ENCODE measurements at places on chromosomes 1 and 21. TPM values are rescaled to one million over a fixed set of nuclear protein-coding genes. Genes with fewer than 3 reads are reported as not detected.

GRCh38 chr1:30604801-30605440 lies 118.5 kb downstream of the MATN1 start:
- DNase-seq, result no peak

DNA sequence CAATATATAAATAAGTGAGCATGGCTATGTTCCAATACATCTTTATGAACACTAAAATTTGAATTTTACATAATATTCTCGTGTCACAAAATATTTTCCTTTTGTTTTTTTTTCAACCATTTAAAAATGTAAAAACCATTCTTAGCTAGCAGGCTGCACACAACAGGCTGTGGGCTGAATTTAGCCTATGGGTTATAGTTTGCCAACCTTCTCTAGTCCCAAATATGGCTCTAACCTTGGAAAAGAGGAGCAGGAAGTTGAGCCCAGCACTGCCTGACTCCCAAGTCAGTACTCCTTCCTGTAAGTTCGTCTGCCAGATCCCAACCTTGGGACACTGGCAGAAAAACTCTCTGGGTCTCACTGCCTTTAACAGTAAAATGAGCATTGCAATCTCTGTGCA lies 13.4 kb downstream of the C1QB start:
- no peak for DNase-seq

DNA sequence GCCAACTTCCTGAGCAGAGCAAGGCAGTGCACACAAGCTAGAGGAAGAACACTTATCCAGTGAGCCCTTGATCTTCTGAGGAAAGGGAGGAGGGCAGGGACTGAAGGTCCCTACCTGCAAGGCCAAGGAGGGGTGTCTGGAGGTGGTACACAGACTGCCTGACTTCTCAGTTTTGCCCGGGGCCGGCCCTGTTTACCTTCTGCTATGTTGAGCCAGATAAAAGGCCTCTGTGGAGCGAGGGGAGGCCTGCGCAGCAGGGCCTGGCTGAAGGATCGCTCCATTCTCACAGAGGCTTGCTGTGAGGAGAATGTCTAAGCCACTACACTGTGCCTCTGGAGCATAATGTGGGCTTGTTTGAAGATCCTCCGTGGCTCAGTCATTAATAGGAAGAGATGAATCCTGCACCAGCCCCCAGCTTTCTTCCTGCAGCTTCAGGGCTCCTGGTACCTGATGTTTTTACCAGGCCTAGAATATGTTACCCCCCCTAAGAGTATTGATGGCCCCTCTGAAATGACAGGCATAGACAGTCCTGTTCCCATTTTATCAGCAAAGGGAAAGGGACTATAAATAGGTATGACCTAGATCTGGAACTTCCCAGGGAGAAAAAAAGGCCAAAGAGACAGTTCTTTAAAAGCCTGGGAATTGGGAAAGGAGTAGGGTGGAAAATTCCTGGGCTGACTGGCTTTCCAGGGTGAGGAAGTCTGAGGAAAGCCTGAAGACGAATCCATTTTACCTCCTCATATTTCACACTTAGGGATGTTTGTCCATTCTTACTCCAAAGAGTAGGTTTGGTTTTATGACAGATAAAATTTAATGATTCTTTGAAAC lies 4.7 kb downstream of the POGK start:
- DNase-seq, result no peak

GRCh38 chr1:59018860-59019259 lies 235.0 kb upstream of the JUN start:
- DNase-seq, result no peak

DNA sequence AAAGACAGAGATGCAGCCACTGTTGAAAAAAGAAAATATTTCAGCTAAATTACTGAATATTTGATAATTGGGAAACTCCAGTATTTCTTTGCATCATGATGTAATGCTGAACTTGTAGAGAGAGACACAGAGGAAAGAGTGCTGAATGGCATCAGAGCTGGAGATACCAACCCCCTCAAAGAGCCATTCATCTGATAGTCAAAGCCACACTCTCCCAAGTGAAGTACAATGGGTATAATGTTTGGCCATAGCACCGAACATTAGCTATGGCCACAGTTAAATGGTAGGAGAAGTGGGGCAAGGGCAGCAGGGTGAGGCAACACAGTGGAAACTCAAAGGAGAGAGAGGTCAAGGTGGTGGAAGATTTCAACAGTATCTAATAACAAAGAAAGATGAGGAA lies 107.5 kb upstream of the TNFSF4 start:
- no peak for DNase-seq

GRCh38 chr1:45913183-45913683 lies 109.8 kb downstream of the MAST2 start:
- no peak for DNase-seq

- DNase-seq, result peak; percentile 84
These were observed 28.5 kb downstream of the ECE1 start for GRCh38 chr1:21261551-21262292.

DNA sequence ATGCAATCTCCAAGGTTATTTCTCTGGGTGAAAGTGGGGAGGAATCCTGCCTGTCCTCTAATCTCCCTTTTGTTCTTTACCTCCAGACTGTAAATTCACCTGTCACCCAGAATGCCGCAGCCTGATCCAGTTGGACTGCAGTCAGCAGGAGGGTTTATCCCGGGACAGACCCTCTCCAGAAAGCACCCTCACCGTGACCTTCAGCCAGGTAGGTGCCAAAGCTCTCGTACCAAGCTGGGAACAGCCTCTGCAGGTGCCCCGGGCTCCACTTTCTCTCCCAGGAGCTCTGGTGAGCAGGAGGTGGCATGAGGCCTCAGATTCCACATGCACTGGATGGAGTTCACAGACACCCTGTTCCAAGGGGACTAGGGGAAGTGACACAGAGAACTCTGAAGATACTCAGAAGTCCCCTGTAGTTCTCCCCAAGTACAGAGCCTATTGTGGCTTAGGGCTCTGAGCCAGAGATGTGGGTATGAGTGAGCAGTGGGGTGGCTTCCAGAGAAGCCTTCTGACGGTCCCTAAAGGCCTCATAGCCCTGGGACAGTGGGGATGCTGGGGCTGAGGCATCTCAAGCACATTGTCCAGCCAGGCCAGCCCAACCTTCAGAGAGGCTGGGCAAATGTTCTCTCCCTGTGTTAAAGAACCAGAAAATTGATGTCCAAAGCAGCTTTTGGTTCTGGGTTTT lies 30.9 kb downstream of the RASSF5 start:
- no peak for DNase-seq

DNA sequence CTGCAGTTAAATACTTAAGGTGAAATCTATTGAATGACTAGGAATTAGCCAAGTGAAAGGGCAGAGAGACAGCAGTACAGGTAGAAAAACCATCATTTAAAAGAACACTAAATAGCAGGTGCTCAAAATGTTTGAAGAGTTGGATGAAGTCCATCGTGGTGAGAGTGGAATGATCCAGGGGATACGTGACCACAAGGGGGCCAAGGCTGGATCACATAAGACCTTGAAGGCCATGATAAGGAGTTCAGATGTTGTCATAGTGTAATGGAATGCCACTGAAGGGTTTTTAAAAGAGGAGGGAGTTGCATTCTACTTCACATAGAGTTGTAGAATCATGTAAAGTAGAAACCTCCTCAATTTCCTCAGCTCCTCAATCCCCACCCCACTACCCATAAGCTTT lies 34.8 kb upstream of the HOOK1 start:
- no peak for DNase-seq

DNA sequence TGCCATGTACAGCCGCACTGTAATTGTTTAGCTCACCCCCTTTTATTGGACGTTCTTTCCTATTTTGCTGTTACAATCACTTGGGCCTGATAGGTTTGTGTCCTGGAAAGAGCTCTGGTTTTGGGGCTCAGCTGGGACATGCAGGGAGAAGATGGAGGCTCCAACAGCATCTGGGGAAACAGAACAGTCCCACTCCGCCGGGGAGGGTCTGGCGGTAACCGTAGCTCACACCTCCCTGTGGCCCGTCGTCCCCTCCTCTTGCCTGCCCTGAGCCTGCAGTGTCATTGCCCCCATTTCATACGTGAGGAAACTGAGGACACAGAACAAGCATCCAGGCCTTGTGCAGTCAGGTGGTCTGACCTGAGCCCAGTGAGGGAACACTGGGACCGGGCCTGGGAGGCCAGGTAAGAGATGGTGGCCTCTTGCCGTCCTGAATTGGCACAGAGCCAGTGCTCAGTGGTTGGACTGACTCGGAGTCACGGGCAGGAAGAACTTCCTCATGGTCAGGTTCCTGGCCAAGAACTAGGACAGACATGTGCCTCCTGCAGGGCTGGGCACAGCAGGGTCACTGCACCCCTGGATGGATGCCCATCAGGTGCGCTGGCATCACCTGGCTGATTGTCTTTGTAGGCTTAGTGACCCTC lies 41.8 kb downstream of the S100B start:
- no peak for DNase-seq

- peak; percentile 37 for DNase-seq
These were observed 123.5 kb upstream of the NGF start for GRCh38 chr1:115461526-115461925.

GRCh38 chr1:162676087-162676486 lies 43.8 kb downstream of the DDR2 start:
- DNase-seq, result no peak

DNA sequence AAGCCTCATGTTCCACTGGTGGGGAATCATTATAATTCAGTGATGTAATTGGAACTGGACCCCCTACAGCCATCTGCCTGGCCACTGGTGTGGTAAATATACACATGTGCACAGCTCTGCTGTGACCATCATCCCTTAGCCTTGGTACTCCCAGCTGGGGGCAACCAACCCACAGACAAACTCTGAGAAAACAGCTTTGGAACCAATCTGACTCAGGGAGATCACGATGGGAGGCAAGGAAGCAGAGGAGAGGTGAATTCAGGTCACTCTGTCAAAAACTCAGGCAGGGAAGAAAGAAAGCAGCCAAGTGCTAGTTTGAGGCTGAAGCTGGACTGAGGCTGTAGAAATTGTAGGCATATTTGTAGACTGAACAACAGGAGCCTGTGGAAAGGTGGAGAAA lies 197.8 kb upstream of the GALNT2 start:
- DNase-seq, result no peak

GRCh38 chr1:25806418-25806817 lies 6.4 kb downstream of the SELENON start:
- DNase-seq, result no peak

DNA sequence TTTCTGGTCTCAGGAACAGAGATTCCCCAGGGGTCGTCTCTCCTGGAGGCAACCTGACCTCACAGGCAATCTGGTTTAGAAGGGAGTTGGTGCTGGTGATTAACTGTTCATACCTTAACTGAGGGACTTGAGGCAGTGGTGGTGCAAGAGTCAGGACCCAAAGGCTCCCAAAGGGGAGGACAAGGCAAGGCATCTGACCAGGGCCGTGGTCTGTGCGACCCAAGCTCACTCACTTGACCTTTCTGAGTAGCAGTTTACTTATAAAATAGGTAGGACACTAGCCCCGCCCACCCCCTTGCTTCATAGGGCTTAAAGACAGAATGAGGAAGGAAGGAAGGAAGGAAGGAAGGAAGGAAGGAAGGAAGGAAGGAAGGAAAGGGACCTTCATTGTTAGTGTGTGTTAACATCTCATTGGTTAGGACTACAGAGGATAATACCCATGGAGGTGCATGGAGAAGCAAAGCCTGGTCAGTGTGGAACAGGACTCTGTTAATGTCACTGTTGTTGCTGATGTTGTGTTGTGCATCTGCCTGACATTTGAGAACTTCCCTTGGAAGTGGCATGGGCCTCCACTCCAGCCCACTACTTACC lies 4.6 kb upstream of the KCNA2 start:
- DNase-seq, result no peak

DNA sequence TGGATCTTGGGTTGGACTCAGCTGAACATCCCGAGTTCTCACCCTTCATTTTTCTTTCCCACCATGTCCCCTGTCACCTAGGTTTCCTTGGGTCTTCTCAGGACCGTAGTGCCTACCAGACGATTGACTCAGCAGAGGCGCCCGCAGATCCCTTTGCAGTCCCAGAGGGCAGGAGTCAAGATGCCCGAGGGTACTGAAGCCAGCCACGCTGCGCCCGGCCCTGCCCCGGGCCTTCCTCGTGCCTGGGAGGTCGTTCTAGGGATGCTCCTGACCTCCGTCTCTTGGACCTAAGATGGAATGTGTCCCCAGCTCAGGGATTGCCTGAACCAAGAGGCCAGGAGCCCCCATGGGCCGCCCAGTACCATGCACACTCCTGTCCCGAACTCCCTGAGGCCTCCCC lies 12.0 kb upstream of the C1orf167 start:
- DNase-seq, result no peak

- DNase-seq, result no peak
These were observed 684.0 kb downstream of the PTPRU start for GRCh38 chr1:29920316-29920715.

GRCh38 chr1:33188572-33189275 lies 6.9 kb upstream of the TRIM62 start:
- DNase-seq, result peak; percentile 55

- peak; percentile 77 for DNase-seq
These were observed 83.7 kb downstream of the TNFSF18 start for GRCh38 chr1:172966844-172967540.

- no peak for DNase-seq
These were observed 54.2 kb upstream of the KAZN start for GRCh38 chr1:14544319-14544718.

DNA sequence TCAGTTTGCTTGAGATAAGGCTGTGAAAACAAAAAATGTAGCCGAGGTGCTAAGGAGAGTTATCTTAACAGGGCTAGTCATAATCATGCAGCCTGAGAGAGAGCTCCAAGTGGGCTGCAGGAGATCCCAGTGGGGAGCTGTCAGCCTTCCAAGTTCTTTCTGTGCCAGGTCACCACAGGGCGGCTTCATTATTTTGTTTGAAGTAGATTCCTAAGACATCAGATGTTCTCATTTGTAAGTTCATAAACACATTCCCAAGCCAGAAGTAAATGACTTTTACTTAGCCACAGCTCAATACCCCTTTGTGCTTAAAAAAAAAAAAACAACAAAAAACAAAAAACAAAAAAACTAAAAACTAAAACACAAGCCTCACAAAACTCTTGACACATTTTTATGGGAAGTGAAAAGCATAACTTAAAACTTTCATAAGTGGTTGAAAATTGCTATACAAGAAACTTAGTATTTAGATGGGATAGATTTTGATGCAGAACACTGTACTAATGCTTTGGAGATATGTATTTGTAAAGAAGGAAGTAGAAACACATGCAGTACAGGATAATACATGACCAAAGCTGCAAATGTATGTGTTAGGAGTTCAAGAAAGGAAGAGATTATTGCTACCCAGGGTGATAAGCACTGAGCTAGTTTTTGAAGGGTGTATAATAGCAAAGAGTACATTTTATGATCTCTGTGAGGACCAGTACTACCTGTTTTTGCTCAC lies 8.6 kb downstream of the CDC14A start:
- no peak for DNase-seq

DNA sequence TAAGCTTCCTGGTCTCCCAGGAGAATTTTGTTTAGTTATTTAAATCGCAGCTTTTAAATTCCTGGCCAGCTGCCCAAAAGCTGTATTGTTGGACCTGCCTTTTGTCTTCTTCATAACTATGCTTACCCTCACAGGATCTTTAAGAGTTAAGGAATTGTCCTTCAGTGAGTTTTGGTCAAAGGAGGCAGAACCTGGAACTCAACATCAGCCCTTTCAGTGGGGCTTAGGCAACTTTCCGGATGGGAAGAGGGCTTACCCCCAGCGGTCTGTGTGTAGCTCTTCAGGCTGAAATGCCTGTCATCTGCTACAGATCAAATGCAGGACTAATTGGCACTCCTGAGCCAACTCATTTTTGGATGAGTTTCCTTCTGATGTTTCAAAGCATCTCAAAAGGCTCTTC lies 402.6 kb downstream of the SIPA1L2 start:
- no peak for DNase-seq

GRCh38 chr21:34693192-34693810 lies 24.5 kb downstream of the CLIC6 start:
- DNase-seq, result peak; percentile 62

TFF2 gene
- total RNA-seq, result not detected

TNFSF18 gene
- not detected for total RNA-seq

S100B gene
- total RNA-seq, result not detected

SPATA45 gene
- not detected for total RNA-seq

ITGB2 gene
- total RNA-seq, result 0.26 TPM

IGSF21 gene
- total RNA-seq, result not detected

FAM163A gene
- total RNA-seq, result not detected
